LHCN-M2 (cell line): ENCODE measurements at places on chromosomes 4 and X.

DNA sequence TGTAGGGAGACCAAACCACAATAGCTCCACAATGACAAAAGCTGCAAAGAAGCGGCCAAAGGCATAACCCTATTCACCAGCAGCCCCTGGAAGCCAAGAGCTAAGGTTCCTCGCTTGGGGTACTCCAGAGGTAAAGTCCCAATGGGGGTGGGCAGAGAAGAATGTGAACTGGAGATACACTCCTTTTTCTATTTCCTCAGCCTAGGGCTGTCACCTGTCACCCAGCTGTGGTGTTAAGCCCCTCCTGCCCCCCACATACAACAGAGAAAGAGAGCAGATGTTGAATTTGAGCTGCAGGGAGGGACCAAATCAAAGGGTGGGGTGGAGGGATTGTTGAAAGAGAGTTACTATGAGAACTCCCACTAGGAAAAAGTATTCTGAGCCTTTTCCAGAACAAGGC lies 26.1 kb downstream of the AMOT start:
- DNase-seq = no peak

DNA sequence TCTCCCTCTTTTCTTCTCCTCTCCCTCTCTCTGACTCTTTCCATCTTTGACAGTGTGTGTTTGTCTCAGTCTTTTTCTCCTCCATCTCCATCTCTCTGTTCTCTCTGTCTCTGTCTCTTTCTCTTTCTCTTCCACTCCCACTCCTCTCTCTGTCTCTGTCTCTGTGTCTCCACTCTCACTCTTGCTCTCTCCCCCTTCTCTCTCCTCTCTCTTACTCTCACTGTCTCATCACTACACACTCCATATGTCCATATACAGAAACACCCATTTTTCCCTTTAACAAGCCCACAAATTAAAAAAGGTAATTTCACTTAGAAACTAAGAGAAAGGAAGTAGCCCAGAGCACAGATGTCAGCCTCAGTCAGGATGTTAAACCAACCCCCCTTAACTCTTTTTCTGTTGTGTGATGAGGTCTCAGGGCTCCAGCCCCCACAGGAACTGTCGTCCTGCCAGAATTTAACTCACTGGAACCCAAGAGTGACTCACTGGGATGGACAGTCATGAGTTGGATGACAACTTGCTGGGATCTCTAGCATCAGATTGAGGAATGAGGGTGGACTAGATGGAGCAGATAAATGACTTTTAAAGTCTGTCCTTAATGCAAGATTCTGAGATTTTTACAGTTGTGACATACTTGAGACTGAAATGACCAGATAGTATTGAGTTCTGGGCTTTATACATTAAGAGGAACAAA lies 27.5 kb downstream of the OTUD6A start:
- DNase-seq = peak; percentile 37

GRCh38 chr4:108991551-108992328 lies 228.9 kb upstream of the ETNPPL start:
- peak; percentile 87 for DNase-seq

GRCh38 chrX:129779747-129780146 lies at the start of gene SASH3:
Gene SASH3 (plus strand): TSS chrX:129779949. CDS start chrX:129780098, 149 bp downstream.
- DNase-seq = no peak

DNA sequence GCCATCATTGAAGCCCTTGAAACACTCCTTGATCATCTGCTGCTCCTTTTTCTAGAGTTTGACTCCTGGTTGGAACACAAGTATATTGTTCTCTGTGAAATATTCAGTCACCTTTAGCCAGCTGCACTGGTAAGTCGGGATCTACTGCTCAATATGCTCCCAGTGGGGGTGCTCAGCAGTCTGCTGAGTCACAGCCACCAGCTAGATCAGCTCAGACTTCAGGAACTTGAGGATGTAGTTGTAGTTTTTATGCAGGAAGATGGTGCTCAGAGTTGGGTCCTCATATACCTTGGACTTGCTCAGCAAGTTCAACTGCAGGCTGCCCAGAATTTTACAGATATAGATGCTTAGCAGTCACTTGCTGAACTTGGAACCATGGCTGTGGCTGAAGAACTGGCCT lies 202.5 kb upstream of the RPL34 start:
- DNase-seq = peak; percentile 55

DNA sequence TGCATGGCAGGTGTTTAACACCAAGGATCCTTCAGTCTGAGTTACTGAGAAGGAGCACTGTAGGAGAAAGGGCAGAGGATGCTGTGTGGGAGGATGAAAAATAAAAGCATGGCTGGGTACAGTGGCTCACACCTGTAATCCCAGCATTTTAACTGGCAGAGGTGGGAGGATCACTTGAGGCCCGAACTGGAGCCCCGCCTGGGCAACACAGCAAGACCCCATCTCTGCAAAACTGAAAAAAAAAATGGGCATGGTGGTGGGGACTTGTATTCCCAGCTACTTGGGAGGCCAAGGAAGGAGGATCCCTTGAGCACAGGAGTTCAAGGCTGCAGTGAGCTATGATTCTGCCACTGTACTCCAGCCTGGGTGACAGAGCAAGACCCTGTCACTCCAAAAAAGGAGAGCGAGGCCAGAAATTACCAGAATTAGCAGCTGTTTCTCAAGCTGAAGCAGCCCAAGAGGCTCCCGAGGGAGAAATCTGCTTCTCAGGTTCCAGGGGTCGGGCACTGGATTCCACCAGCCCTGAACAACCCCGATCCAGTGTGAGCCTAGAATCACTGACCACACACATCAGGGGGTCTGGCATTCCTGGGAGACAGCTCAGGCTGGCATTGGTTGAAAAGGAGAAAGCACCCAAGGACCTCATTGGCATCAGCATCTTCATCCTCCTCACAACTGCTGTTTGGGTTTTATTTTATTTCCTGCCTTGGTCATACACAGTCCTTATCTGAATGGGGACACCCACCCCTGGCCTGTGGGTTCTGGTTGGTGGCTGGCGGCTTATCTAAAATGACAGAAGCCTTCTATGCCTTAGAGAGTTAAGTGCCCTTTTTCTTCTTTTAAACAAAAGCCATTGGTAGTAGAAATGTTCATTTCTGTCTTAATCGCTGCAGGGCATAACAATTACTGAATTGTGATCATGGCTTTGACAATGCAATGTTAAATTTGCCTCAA lies 66.3 kb upstream of the TRIM2 start:
- peak; percentile 31 for DNase-seq

- DNase-seq = peak; percentile 42
Observed at GRCh38 chrX:9899640-9900111, 67.5 kb upstream of the CLDN34 start.

DNA sequence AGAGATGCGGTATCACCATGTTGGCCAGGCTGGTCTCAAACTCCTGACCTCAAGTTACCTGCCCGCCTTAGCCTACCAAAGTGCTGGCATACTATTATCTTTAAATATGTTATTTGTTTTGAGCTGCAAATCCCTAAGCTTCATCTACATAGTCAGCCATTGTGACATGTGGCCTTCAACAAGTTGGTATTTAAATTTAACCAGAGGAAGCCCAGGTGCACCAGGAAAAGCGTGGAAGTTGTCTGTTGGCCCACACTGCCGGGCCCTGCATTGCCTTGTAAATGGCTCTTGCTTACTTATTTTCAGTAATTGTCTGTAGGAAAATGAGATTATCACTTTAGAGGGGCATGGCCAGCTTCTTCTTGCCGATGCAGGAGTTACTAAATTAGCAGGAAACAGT lies 6.0 kb downstream of the WWC2 start:
- DNase-seq = no peak

- DNase-seq = no peak
Observed at GRCh38 chr4:41172786-41173185, 41.6 kb downstream of the APBB2 start.

GRCh38 chrX:110338935-110339334 lies 19.7 kb upstream of the RTL9 start:
- DNase-seq = no peak

DNA sequence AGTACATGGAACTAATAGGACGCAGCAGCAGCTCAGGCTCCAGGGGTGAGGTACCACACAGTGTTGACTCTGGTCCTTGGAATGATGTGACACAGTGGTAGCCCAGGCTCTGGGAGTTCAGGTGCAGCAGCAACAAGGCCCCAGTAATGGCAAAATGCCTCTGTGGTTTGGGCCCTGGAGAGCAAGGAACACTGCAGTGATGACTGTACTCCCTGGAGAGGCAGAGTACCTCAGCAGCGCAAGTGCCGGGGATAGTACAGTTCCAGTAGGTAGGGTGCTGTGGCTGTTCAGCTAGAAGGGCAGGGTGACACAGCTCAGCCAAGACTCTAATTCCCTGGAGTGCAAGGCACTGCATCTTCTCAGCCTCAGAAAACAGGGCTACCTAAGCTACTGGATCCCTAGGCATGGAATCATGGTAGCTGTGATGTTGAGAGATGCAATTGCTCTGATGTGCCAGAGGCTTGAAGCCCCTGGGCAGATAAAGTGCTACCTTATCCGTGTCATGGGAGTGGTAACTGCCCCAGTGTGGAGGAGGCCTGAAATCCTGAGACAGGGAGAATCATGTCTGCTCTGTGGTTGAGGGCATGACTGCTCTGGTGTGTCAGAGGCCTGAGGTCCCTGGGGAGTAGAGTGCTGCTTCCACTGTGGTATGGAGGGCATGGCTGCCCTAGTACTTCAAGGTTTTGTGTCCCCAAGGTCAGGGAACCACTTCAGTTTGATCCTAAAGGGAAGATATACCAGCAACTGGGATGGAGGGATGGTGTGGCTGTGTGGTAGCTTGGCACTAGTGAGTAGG lies 55.2 kb downstream of the AREG start:
- DNase-seq = peak; percentile 82

- DNase-seq = no peak
Observed at GRCh38 chr4:25347473-25347872, 29.6 kb upstream of the ANAPC4 start.

DNA sequence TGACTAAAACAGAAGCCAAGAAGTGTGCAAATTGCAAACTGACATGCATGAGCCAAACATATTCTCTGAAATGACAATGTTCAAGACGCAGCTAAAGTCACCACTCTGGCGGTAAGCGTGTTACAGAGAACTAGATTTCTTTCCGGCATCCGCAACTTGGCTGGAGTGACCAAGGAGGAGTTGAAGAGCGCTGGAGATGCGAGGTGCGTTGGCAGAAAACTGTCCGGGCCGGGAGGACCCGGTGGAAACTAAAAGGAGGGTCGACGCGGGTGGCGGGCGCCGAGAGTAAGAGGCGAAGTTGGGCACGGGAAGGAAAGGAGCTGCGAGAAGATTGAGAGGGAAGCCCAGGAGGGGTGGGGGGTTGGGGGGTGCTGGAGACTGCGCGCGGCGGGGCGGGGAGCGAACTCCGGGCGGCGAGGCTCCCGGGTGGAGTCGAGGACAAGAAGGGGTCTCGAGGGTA lies 807 bp downstream of the SEL1L3 start:
- DNase-seq = no peak

GRCh38 chr4:59565836-59566235 lies 1634.3 kb upstream of the ADGRL3 start:
- no peak for DNase-seq

- DNase-seq = peak; percentile 35
Observed at GRCh38 chr4:41360921-41361793, 104.4 kb downstream of the UCHL1 start.

DNA sequence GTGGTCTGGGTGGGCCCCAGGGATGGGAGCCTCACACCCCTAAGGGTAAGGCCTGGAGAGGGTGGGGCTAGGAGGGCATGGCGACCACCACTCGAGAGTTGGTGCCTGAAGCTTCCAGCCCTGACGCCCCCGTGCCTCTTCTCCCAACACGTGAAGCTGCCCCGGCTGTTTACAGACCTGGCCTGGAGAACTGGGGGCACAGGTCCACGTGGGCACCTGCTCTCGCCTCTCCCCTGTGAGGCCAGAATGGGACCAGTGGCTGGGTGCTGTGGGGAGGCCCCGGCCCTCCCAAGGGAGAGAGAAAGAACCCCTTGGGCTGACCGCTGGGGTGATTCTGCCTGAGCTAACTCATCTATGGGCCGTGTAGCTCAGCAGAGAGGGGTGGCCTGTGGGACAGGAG lies 15.5 kb downstream of the NAT8L start:
- no peak for DNase-seq

DNA sequence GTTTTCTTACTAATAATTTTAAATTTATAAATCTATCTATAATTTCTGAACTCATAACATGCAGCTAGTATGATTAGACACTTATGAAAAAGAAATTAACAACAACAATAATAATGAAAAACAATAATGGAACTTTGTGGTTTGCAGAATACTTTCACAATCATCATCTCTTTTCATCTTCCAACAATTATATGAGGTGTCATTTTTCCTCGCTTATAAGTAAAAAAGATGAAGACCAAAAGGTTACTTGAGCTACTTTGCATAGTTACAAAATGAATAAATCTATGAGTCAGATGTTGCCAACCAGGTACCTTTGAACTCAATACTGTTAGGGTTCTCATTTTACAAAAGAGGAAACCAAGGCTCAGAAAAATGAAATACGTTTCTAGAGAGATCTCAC lies 98.5 kb upstream of the ELOVL6 start:
- DNase-seq = no peak
